ENCODE measurements at places on chromosomes 5 and 9.

GRCh38 chr5:128426090-128426534 is 111.9 kb downstream of the FBN2 start:
- DNase-seq: peak; percentile 69

- DNase-seq: peak; percentile 85
Observed at GRCh38 chr5:74517700-74518099, 122.8 kb downstream of the ENC1 start.

GRCh38 chr5:111582451-111582850 is 70.1 kb upstream of the STARD4 start:
- DNase-seq: no peak

- no peak for DNase-seq
Observed at GRCh38 chr9:131722255-131722654, 17.6 kb downstream of the RAPGEF1 start.

GRCh38 chr9:108389056-108389455 is 466.7 kb downstream of the ACTL7B start:
- no peak for DNase-seq

GRCh38 chr9:13461414-13461991 is 182.0 kb upstream of the MPDZ start:
- DNase-seq: no peak

- no peak for DNase-seq
Observed at GRCh38 chr5:179259731-179260323, 85.4 kb downstream of the ADAMTS2 start.

DNA sequence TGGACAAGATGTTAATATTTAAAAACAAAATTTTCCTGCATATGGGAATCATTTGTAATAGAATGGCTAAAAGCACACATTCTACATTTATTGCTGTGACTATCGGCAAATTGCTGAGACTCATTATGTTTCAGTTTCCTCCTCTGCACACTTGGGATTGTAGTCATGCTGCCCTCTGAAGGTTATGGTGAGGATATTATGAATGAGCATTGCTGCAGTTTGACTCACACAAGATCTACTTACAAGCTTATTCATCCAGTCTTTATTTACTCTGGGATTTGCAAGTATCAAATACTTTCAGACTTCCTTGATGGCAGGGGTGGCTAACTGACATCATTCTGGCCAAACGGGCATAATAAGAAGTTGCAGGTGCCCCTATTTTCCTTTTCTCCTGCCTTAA is 9.5 kb upstream of the NFIL3 start:
- peak; percentile 90 for DNase-seq

DNA sequence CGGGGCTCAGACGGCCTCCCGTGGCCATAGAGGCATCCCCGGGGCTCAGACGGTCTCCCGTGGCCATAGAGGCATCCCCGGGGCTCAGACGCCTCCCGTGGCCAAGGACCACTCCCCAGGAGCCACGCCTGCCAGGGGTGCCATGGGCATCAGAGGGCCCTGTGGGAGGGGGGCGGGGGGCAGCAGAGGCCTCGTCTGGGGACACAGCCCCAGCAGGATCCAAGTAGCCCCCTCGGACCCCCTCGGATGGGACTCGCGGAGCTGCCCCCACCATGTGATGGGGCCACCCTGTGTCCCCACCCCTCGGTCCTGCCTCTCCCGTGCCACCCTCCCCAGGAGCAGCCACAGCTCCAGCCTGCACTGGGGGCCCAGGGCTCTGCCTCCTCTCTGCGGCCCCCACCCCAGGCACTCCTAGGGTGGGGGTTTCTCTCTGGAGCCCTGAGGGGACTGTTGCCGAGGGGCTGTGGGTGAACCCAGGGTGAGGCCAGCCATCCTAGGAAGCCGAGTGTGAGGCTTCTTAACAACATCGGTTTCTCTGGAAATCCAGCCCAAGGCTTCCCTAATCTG is 2.5 kb downstream of the ENTPD8 start:
- DNase-seq: no peak

DNA sequence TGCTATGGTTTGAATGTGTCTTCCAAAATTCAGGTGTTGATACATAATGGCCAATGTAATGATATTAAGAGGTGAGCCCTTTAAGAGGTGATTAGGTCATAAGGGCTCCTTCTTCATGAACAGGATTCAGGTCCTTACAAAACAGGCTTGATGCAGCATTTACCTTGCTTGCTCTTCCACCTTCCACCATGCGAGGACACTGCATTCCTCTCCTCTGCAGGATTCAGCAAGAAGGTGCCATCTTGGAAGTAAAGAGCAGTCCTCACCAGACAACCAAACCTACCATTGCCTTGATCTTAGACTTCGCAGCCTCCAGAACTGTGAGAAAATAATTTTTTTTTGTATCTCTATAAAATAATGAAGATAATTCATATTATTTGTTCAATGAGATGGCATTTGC is 314.0 kb upstream of the SMARCA2 start:
- no peak for DNase-seq

DNA sequence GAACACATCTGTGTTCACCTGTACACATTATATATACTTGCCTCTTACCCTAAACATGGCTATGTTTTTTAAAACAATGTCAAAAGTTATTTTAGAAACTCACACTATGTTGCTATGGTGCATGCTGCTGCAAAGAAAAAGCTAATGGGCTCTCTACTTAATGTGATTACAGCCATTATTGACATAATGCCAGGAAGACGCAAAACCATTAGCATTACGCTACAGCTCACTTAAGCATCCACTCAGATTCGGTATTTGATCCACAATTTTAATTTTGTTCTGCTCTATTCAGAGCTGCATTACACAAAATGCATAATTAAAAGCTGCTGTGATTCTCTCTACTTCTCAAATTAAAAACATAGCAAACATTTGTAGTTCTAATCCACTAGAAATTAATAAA is 395.2 kb downstream of the BNC2 start:
- DNase-seq: no peak

GRCh38 chr9:21252721-21253547 is 13.1 kb upstream of the IFNA14 start:
- DNase-seq: peak; percentile 13

GRCh38 chr9:92140754-92141143 is 25.5 kb upstream of the SPTLC1 start:
- DNase-seq: no peak

- no peak for DNase-seq
Observed at GRCh38 chr9:91852801-91853347, 97.2 kb downstream of the ROR2 start.

DNA sequence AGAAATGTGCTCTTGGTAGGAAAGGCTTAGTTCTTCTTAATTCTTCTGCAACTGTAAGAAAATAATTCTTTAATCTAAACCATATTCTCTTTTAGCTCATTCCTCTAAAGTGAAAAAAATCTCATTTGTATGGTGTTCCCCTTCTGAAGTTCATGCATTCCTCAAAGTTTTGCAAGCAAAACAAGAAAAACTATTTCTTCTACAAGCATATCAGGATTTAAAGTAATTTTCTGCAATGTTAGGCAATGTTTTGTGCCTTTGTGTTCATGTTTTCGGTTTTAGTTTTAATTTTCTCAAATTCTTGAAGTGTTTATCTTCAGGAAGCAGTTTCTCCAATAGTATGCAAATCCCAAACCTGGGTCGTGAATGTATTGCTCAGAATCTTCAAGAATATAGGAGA is 12.7 kb upstream of the GPR21 start:
- no peak for DNase-seq

DNA sequence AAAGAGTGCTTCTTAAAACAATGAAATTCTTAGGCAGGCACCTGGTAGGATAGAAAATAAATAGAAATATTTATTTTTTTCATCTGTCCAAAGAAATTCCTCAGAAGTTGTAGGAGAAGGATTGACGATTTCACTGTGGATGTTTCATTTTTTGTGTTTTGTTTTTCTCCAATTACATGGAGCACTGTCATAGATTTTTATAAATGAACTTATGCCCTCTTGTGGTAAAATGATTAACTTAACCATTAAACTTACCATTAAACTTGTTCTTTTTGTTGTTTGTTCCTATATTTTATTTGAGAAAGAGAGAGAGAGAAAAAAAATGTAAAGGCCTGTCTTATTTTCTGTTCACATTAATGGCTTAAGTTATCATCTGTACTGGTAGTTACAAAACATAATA is 339.2 kb downstream of the PRR16 start:
- peak; percentile 44 for DNase-seq

- DNase-seq: peak; percentile 54
Observed at GRCh38 chr5:140346348-140347221, at the start of gene HBEGF. HBEGF (minus strand) TSS chr5:140346603; CDS start chr5:140346328, 275 bp downstream.

GRCh38 chr9:93036887-93037475 is 21.5 kb upstream of the SUSD3 start:
- DNase-seq: no peak

DNA sequence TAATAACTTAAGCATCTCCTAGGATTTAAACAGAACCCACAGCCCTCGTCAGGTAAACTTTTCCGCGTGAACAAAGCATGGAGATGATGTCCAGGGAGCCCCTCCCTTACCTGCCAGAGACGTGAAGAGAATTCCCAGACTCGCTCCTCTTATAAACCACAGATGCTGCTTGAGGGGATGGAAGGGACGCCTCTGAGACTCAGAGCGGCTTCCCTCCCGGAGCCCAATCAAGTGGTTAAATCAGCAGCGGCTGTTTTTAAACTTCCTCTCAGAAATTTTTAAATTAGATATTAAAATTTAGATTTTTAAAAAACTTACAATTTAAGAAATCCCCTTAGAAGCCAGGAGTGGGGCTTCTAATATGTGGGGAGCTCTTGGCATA is 71.8 kb downstream of the RAPGEF1 start:
- no peak for DNase-seq

DNA sequence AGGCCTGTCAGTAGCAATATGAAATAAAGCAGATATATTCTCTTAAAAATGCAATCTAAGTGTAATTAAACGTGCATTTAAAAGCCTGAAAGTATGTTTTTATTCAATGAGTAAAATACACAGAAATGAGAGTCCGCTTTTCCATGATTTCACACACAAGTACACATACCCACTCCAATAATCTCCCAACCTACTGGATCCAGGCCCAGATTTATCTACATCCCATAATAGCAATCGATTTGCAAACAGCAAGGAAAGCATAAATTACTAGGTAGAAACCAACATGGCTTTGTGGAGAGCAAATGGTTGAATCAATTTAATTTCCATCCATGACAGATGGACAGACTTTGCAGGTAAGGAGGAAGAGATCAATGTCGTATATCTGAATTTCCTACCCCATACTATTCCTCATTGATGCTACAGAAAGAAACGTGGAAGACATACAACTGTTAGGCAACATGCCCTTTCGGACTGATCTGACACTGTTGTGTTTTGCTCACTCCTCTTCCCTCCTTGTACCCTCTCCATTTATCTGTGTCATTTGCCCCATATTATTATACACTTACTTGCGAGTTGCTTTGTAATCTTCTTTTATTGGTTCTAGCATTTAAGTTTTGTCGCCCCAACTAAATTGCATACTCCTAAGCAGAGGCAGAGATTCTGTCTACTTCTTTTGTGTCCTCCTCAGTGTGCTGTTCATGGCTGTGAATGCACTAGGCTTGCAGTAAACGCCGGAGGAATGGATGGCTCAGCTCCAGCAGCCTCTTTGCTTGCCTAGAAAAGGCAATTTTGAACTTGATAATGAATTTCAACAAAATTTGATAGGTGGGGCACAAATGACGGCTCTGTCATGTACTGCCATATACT is 133.6 kb downstream of the NFIB start:
- no peak for DNase-seq

DNA sequence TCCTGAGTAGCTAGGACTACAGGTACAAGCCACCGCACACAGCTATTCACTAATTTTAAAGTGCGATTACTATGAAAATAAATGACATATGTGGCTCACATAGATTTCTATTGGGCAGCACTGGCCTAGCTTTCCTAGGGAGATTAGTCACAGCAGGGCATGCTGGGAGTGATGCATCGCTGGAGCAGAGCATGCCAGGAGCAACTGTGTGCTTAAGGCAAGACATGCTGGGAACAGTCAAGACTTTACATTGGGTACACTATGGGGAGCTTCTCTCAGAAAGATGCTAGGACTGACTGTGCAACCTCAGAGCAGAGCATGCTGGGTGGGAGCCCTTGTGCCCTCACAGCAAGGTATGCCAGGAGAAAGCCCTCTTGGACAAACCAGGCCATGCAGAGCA is 9.3 kb downstream of the ST6GALNAC6 start:
- no peak for DNase-seq

GRCh38 chr9:109941771-109942170 is 161.8 kb downstream of the PALM2AKAP2 start:
- no peak for DNase-seq

DNA sequence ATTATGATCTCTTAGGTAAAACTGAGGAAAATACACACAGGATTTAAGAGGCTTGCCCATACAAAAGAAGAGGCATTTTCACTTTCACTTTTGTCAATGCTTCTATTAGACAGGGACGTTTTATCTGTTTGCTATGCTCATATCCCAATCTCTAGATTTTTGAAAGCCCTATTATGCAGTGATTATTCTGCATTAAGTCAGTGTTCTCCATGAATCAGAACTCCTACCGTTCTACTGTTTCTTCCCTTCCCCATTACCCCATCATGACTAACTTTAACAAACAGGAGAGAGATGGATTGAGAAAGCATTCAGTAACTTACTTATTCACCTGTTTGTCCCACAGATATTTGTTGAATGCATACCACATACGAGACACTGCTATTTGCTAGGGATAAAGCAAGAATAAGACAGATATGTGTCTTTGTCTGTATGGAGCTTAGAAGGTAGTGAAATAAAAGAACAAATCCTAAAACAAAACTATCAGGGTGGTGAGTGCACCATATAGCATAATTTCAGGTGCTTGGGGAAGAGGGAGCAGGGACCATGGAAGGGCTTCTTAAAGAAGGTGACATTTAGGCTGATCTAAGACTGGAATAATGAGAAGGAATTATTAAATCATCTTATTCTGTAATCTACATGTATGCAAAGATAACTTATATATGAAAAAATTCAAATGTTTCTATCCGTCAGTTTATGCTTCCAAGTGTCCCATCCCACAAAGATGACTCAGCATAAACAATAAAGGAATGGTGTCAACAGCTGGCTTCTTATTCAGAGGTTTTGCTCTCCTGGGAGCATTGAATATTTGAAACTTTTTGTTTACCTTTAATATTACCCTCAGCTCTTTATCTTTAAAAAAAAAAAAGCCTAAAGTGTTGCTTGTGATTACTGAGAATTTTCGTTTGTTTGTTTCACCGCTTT is 328.1 kb downstream of the HINT1 start:
- DNase-seq: peak; percentile 4

DNA sequence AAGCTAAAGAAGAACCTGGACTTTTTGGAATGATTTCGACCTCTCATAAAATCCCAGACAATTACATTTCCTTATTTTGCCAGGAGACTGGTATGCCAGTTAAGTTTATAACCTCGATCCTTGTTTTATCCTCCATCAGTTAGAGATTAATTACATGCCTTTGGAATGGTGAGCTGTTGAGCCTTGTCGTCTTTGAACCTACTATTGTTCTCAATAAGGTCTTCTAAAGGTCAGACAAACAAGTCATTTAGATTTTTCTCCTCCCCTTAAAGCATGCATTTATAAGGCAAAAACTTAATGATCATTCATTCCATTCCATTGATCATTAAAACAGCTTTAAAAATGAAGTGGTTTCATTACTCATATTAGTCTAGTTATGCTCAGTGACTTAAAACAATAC is 304.9 kb downstream of the DOCK8 start:
- DNase-seq: no peak

DNA sequence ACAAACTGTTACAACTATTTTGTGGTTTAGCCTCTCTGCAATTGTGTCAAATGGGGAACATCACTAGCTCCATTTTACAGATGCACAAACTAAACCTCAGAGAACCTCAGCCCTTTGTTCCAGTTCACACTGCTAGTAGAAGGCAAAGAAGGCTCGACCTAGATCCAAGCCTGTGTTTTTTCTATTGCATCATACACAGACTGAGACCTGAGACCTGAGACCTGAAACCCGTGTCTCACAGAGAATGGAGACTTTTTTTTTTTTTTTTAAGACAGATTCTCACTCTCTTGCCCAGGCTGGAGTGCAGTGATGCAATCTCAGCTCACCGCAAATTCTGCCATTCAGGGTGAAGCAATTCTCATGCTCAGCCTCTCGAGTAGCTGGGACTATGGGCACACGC is 120.8 kb downstream of the GALNT10 start:
- no peak for DNase-seq
